ENCODE measurements at places on chromosomes 1 and 21.

DNA sequence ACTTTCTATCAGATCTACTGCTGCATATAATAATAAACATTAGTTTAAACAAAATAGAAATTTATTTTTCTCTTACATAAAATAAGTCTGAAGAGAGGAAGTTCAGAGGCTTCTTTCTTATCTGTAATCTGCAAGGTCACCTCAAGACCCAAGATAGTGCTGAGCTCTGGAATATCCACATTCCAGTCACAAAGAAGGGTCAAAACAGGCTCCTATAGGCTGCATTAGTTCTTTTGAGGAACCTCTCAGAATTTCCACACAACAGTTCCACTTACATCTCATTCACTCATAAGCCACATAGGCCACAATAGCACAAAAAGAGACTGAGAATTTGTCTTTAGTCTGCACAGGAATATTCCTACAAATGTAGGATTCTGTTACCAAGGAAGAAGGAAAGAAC lies 15.4 kb downstream of the DYNLT5 start:
- DNase-seq, result no peak

- no peak for DNase-seq
These were observed 349.7 kb downstream of the RWDD3 start for GRCh38 chr1:95583661-95584210.

DNA sequence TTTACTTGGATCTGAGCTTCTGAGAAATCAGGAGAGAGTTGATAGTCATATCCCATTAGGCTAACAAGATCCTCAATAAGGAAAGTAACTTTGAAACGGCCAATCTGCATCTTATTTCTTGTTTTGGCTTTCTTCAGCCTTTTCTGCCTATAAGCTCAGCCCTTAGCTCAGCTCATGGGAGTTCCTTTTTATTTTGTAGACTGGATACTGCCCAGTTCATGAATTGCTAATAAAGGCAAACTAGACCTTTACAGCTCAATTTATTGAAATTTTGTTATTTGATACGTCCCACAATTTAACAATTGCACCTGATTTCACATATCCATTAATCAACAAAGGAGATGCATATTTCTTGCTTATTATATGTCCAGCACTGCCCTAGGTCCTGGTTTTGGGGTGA lies 22.7 kb downstream of the NENF start:
- no peak for DNase-seq

GRCh38 chr1:204265665-204266064 lies 51.9 kb upstream of the GOLT1A start:
- no peak for DNase-seq

DNA sequence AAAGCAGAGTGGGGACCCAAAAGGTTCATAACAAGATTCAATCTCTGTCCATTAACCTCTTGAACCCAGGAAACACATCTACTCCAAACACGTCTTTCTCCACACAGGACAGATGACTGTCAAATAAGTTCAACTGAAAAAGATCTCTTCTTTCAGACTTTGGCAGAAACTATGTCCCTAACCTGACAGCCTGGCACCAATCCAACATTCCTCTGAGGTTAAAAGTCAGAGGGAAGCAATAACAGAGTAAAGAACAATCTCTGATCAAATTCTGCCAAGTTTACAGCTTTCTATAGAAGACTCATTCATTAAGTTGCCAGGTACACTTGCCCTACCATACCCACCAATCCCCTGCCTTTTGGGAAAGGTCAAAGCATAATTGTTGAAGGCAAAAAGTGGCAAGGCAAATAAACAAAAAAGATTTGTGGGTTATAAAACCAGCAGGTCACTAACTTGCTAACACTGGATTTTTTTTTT lies 31.9 kb downstream of the OTUD7B start:
- no peak for DNase-seq

DNA sequence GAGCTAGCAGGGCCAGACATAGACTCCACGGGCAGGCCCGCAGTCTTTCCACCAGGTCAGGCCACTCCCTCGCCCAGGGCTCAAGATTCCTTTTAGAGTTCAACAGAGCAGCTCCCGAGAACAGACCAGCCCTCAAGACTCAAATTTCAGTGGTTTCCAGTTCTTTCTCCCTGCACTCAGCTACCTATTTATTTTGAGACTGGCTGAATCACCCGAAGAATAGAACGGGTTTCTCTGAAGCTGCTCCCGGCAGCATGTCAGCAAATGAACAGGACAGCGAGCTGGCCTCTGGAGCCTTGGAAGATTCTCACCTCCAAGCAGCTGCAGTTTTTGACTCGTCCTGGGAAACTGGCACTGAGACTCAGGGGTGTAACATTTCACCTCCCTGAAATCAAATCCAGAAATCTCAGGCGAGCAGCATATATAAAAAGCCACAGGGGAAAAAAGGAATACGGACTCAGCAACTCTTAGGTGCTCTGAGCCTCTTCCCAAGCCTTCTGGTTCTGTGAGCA lies 177.9 kb downstream of the CLIC6 start:
- no peak for DNase-seq

- no peak for DNase-seq
These were observed 920 bp downstream of the APH1A start for GRCh38 chr1:150267896-150268295.

- DNase-seq, result no peak
These were observed 511 bp downstream of the NDC1 start for GRCh38 chr1:53837646-53837923.

DNA sequence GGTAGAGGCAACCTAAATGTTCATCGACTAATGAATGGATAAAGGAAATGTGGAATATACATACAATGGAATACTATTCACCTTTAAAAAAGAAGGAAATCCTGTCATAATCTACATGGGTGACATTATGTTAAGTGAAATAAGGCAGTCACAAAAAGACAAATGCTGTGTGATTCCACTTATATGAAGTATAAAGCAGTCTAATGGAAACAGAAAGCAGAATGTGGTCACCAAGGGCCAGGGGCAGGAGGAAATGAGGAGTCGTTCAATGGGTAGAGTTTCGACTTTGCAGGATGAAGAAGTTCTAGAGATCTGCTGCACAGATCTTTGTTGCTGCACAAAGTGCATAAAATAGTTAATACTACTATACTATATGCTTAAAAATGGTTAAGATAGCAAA lies 7.8 kb downstream of the DIPK1A start:
- DNase-seq, result peak; percentile 45

DNA sequence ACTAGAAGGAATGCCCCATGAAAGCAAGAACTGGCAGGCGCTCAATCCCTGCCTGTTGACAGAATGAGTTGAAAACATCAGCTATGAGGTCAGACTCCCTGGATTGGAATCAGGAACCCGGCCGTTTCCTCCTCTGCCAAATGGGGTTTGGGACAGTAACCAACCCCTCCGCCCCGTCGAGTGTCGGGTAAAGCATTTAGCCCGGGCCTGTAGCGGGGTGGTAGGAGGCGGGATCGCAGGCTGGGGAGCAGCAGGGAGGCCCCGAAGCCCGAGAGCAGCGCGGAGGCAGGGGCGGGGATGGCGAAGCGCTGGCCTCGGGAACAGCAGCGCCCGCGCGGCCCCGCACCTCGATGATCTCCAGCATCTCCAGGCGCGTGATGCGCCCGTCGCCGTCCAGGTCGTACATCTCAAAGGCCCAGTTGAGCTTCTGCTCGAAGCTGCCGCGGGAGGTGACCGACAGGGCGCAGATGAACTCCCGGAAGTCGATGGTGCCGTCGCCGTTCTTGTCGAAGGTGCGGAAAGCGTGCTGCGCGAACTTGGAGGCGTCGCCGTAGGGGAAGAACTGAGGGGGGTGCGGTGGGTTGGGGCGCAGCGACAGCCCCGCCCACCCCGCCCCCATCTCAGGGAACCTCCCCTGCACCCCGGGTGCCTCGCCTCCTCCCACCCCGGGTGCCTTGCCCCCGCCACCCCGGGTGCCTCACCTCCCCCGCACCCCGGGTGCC lies 7.5 kb downstream of the HPCAL4 start:
- DNase-seq, result no peak

DNA sequence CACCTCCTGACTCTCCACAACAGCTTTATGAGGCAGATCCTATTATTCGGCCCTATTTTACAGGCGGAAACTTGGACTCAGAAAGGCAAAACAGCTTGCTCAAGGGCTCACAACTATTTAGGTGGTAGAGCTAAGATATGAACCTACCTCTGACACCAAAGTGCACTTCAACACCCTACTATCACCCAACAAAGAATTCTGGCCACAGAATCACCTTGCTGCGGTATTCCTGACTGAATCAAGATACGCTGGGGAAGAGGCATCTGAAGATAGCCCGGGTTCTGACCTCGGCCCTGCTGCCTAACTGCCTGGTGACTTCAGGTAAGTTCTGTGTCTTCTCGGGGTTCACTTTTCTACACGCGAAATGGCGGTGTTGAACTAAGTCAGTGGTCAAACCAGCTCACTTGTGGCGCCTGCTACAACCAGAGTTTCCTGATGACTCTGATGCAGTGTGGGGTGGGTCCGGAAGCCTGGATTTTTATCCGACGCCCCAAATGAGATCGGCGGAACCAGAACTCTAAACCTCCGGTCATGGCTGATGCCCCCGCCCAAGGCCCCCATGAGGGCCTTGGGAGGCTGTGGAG lies 608 bp downstream of the PEF1 start:
- DNase-seq, result no peak

DNA sequence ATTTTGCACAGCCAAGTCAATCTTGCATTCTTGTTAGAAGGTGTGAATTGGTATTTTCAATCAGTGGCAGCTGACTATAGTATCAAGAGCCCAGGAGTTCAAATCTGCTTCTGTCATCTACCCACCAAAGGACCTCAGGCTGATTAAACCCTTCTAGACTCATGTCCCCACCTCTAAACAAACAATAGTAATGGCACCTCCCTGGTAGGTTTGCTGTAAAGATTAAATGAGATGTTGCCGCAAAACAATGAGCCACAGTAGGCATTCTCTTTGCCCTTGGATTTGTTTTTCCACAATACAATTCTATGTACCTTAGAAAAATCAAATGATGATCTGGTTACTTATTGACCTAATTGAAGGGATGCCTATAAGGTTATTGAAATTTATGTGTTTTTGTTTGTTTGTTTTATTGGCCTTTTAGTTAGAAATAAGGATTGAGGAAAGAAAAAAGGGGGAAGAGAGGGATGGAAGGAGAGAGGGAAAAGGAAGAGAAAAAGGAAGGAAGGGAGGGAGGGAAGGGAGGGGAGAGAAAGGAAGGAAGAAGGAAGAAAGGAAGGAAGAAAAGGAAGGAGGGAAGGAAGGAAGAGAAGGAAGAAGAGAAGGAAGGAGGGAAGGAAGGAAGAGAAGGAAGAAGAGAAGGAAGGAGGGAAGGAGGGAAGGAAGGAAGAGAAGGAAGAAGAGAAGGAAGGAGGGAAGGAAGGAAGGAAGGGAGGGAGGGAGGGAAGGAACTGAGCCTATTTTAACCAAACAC lies 110.7 kb downstream of the ETS2 start:
- no peak for DNase-seq

DNA sequence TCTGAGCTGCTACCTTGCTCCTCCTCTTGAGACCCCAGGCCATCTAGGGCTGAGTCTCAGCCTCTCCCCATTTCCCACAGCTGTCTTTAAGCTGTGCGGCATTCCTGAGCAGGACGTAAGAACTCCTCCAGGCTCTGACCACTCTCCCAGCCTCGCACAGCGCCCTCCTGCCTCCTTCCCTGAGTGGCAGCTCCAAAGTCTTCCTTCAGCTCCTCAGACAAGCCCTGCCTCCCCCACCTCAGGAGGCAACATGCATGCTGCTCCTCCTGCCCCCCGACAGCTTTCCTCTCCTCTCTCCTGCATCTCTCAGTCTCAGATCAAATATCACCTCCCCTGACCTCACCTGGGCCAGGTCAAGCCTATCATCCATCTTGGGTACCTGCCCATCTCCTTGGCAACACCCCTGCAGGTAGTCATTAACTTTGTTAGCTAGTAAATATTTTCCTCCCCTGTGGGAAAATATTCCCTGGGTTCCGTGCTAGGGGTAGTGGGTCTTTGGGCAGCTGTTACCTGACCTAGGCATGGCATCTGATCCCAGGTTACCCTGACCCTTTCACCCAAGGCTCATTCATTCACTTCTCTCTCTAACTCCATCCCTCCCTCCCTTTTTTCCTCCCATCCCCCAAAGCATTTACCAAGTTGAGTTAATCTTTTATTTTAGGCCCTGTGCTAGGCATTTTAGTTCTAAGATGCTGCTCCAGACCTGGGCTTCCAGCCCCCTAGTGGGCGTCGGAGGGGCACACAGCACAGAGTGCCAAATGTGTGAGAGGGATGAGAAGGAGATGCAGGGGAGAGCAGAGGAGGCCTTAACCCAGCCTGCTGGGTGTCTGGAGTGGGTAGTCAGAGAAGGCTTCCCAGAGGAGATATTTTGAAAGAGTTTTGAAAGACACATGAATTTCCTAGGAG lies 419.9 kb downstream of the PTPRU start:
- no peak for DNase-seq

GRCh38 chr1:21292984-21293536 lies 2.8 kb upstream of the ECE1 start:
- peak; percentile 49 for DNase-seq

GRCh38 chr21:33767960-33768359 lies 125.7 kb downstream of the ITSN1 start:
- no peak for DNase-seq

GRCh38 chr1:40762144-40762923 lies 21.3 kb upstream of the KCNQ4 start:
- DNase-seq, result no peak

DNA sequence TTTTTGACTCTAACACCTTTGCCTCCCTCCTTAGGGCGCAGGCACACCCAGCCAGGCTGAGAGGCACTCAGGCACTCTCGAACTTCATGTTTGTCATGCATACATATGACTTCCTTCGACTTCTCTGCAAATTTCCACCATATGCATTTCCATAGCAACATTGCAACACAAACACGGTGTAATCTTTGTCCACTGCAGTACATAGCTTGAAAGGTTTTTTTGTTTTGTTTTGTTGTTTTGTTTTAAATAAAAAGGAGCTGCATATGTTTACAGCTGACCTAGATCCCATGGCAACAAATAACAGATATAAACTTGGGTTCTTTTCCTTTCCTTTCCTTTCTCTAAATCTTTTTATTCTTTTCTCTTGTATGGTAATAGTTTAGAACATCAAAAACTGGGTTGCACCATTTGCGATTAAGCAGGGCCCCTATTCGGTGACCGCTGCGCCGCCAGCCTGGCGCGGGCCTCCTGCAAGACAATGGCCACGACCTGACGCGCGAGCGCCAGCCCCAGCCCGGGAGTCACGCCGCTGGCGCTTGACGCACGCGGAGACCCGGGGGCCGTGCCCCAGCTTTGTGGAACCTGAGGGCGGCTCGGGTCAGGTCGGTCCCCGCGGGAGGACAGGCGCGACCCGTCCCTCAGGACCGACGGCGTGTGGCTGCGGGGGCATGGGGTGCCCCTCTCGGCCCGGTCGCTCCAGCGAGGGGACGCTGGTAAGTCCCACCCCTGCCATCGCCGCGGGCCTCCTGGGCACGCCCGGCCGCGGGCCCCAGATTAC lies 35.2 kb downstream of the CCN1 start:
- DNase-seq, result no peak

DNA sequence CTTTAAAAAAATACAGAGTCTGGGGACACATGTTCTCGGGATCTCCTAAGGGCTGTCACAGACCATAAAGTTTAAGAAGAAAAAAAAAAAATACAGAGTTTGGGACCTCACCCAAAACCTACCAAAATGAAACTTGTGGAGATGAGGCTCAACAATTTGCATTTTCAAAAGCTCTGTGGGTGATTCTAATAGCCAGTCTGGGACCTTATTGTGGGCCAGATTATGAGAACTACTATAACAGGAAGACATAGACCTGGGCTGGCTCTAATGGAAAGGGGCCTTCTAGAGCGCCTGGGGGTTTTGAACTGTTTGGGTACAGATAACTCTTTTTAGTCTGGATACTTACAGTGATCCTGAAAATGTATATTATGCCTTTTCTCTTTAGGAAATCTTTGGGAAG lies 69.1 kb downstream of the LAMC1 start:
- no peak for DNase-seq

All from activated T-helper 1 cell treated with anti-CD3 and anti-CD28 coated beads, Interleukin-12 subunit alpha, Interleukin-12 subunit beta, Interleukin-2, Interleukin-4 antibody, amounts not matched to agents 30 ng/mL and 10 ng/mL and 1 ng/mL, durations not matched to agents 14 hours and 24 hours and 36 hours (primary cell).